Activated CD8-positive, alpha-beta T cell treated with anti-CD3 and anti-CD28 coated beads, Interleukin-2, amount 10 ng/mL, durations not matched to agents 7 days and 5 days (primary cell): ENCODE measurements at places on chromosomes 5 and 9. TPM values are rescaled to one million over a fixed set of nuclear protein-coding genes. Genes with fewer than 3 reads are reported as not detected.

DNA sequence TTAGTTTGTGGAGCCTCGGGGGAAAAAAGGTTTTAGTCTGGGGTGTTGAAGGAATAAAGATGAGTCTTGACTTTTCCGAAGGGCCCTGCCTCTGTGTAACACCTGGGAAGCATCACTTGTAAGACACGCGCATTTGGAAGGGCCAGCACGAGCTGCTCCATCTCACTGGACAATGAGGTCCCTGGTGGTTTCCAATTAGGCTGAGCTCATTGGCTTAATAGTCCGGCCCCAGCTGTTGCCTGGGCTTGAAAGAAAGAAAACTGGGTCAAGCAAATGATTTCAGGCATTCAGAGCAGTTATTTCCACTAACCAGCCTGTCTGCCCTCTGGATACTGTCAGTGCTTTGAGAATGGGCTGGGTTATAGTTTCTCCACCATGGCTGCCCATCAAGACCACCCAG, 64.5 kb downstream of the NSUN2 start:
- peak; percentile 17 for DNase-seq

- no peak for DNase-seq
These were observed 143.3 kb upstream of the ADAMTSL1 start for GRCh38 chr9:18330401-18331309.

DNA sequence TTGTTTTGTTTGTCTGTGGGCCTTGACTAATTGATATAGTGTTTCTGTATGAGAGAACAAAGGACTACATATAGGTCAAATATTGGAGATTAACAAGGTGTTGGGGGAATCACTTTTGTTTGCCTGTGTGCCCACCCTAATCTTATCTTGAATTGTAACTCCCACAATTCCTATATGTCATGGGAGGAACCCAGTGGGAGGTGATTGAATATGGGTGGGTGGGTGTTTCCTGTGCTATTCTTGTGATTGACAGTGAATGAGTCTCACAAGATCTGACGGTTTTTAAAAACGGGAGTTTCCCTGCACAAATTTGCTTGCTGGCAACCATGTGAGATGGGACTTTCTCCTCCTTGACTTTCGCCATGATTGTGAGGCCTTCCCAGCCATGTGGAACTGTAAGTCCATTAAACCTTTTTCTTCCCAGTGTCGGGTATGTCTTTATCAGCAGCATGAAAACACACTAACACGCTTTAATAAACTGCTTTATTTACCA, 64.9 kb upstream of the HSPB3 start:
- no peak for DNase-seq

DNA sequence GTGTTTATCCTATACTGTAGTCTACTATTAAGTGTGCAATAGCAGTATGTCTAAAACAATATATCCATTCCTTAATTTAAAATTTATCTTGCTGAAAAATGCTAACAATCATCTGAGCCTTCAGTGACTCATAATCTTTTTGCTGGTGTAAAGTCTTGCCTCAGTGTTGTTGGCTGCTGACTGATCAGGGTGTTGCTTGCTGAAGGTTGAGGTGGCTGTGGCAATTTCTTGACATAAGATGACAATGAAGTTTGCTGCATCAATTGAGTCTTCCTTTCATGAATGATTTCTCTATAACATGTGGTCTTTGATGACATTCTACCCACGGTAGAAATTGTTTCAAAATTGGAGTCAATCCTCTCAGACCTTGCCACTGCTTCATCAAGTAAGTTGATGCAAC, 24.3 kb upstream of the SPEF2 start:
- no peak for DNase-seq

GRCh38 chr9:79501546-79501945, 70.2 kb upstream of the TLE4 start:
- no peak for DNase-seq

DNA sequence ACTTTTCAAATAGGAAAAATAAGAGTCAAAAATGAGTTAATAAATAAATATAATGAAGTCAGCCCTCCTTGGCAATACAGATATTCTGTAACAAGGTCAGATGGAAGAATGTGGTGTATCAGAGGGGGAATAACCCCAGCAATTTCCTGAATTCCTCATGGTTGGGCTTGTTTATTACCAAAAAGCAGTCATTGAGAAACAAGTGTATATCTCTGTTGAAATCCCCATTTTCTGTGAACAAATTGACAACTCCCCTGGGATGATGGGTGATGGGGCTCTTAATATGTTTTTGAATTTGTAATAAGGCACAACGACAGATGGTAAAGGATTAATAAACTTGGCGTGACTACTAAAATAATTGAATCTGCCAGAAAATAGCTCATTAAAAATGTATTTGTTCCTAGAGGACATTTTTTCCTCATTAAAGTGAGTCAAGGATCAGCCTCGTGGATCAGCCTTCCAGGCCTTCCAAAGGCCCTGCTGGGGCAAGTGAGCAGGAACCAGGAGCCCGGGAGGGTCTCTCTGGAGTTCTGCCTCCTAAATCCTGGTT, 34.2 kb downstream of the THBS4 start:
- no peak for DNase-seq

DNA sequence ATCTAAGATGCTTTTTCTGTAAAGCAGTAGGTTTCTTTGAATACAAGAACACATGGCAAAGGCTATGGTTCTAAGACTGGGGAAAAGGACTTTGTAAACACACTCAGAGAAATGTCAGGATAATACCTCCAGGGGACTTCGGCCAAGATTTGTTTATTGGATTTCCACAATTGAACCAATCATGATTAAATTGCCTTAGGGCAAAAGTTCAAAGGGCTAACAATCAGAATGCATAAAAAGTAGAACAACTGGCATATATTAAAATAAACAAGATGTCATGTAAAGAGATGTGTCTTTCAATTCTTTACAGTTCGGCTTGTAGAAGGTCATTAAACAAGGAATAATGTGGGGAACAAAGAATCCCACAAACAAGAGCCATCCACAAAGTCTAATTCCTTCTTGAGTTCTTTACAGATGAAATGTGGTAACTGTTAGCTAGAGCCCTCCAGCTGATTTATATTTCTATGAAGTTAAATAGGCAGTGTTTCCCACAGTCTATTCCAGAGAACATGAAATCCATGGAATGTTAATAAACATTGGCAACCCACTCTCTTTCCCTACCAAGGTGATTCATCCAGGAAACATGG, 565.5 kb downstream of the ZNF608 start:
- DNase-seq: no peak

- no peak for DNase-seq
These were observed 58.5 kb downstream of the ZNF462 start for GRCh38 chr9:106921341-106921899.

GRCh38 chr5:113068559-113068958, 92.0 kb downstream of the DCP2 start:
- no peak for DNase-seq

- DNase-seq: peak; percentile 24
These were observed 15.6 kb upstream of the ACSL6 start for GRCh38 chr5:132027027-132027426.

The RNF183 gene
- total RNA-seq: not detected
